CD4-positive, alpha-beta T cell treated with Interleukin-4 for 1 hour (primary cell): ENCODE measurements at places on chromosomes 12 and 14.

- DNase-seq, result no peak
Measured at GRCh38 chr14:53793790-53794505, 162.7 kb downstream of the BMP4 start.

GRCh38 chr12:69872804-69873203 lies 47.8 kb downstream of the MYRFL start:
- no peak for DNase-seq

DNA sequence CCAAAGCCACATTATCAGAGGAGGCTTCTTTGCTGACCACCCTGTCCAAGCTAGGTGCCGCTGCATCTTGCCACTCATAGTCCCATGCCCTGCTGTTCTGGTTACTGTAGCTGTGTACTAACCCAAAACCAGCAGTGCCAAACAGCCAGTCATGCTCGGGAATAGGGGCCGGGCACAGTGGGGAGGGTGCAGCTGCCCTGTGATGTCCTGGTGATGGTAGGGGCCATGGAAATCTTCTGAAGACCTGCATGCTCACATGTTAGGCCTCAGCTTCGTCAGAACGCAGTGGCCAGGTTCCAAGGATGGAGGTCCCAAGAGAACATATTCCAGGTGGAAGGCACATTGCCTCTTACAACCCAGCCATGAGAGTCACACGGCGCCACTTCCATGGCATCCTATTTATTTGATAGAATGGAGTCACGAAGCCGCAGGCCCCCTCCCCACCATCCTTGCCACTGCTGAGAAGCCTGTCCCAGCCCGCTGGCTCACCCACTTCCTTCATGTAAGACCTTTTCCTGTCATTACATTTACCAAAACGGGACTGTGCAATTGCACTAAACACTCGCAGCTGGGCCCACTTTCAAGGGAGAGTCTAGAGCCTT lies 48.5 kb downstream of the FAM222A start:
- no peak for DNase-seq

- no peak for DNase-seq
Measured at GRCh38 chr12:125888921-125889320, 823.7 kb downstream of the AACS start.

DNA sequence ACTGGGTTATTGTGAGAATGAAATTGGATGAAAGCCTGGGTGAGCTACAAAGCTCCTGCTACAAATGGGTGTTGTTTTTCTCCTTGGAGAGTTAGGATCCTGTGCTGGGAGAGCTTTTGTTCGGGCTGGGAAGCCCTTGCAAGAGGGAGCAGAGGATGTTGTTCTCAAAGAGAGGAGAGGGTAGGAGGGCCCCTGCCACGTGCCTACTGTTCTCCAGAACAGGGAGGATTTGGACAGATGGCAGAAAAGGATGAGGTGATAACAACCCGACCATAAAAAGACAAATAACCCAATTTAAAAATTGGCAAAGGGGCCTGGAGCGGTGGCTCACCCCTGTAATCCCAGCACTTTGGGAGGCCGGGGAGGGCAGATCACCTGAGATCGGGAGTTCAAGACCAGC lies 68.8 kb downstream of the GALNT16 start:
- DNase-seq, result no peak

GRCh38 chr12:92938018-92938417 lies 8.9 kb upstream of the EEA1 start:
- DNase-seq, result no peak

GRCh38 chr14:85528080-85528896 lies 1.7 kb upstream of the FLRT2 start:
- no peak for DNase-seq

- no peak for DNase-seq
Measured at GRCh38 chr14:92884410-92884809, 38.5 kb upstream of the CHGA start.

DNA sequence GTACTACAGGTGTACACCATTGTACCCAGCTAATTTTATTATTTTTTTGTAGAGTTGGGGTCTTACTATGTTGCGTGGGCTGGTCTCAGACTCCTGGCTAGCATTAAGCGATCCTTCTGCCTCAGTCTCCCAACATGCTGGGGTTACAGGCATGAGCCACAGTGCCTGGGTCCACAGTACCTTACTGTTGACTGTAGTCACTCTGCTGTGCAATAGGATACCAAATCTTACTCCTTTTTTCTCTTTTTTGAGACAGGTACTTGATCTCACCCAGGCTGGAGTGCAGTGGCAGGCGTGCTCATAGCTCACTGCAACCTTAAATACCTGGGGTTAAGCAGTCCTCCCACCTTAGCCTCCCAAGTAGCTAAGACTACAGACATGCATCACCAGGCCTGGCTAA lies 25.6 kb downstream of the PSMA6 start:
- DNase-seq, result no peak
